ENCODE measurements at places on chromosomes 16 and 17. TPM values are rescaled to one million over a fixed set of nuclear protein-coding genes. Genes with fewer than 3 reads are reported as not detected.

- H3K4me3 ChIP-seq: no peak overlapping the region
- H3K4me1 ChIP-seq: no peaks in the 10 kb centered on the region
- no peak for DNase-seq
- no peak overlapping the region for H3K27ac ChIP-seq
- H3K27me3 ChIP-seq: no peaks in the 10 kb centered on the region
Measured at GRCh38 chr16:15611610-15612009, 31.3 kb downstream of the MARF1 start.

Gene RMI2
- total RNA-seq: 2.8 TPM

GRCh38 chr17:73061161-73061560, 31.3 kb downstream of the SLC39A11 start:
- H3K36me3 ChIP-seq: no peaks in the 10 kb centered on the region
- DNase-seq: no peak
- H3K27ac ChIP-seq: no peak overlapping the region
- no peaks in the 10 kb centered on the region for H3K27me3 ChIP-seq
- H3K4me1 ChIP-seq: no peaks in the 10 kb centered on the region

GRCh38 chr17:36726199-36726598, 124.8 kb downstream of the MRM1 start:
- H3K4me3 ChIP-seq: no peak overlapping the region
- H3K27ac ChIP-seq: no peak overlapping the region
- DNase-seq: no peak
- H3K4me1 ChIP-seq: peaks cover 12% of the 10 kb centered on the region
- H3K27me3 ChIP-seq: peaks cover 22% of the 10 kb centered on the region

Gene HIC1
- total RNA-seq: 22.8 TPM

- H3K36me3 ChIP-seq: no peaks in the 10 kb centered on the region
- H3K27ac ChIP-seq: no peak overlapping the region
- H3K4me1 ChIP-seq: no peaks in the 10 kb centered on the region
- no peaks in the 10 kb centered on the region for H3K27me3 ChIP-seq
Measured at GRCh38 chr16:64964126-64964540, 157.7 kb downstream of the CDH11 start.

DNA sequence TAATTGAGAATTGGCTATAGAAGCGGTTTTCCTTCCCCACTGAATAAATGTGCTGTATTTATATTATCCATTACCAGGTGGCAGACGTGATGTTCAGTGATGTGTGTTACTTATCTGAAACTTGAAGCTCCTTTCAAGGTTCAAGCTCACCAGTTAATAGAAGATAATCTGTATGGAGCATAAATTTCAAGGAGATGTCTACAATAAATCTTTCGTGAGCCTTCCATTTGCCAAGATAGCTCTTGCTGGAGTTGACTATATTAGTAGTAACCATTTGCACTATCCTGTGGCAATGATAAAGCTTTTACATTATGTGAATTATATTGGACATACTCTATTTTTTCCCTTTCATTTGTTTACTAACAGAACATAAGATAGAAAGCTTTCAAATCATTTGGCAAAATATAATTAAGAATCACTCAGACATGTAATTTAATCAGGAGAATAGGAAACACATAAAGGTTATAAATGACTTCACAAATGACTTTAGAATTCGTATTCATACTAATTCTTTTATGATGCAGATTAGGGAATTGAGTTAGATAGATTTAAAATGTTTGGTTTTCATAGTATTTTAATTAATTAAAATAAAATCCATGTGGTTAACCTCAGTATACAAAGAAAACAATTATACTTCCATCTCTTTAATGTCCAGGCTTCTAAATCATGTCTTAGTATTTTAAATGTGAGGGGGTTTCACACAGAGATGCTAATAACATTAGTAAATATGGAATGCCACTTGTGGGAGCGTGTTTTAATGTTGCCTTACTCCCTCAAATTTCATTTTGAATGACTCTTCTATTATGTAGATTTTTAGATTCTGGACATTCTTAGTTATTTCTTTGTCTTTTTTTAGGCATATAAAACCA, 664.4 kb upstream of the CDH8 start:
- no peaks in the 10 kb centered on the region for H3K36me3 ChIP-seq
- DNase-seq: no peak
- no peak overlapping the region for H3K4me3 ChIP-seq
- H3K4me1 ChIP-seq: no peaks in the 10 kb centered on the region
- no peaks in the 10 kb centered on the region for H3K27me3 ChIP-seq

DNA sequence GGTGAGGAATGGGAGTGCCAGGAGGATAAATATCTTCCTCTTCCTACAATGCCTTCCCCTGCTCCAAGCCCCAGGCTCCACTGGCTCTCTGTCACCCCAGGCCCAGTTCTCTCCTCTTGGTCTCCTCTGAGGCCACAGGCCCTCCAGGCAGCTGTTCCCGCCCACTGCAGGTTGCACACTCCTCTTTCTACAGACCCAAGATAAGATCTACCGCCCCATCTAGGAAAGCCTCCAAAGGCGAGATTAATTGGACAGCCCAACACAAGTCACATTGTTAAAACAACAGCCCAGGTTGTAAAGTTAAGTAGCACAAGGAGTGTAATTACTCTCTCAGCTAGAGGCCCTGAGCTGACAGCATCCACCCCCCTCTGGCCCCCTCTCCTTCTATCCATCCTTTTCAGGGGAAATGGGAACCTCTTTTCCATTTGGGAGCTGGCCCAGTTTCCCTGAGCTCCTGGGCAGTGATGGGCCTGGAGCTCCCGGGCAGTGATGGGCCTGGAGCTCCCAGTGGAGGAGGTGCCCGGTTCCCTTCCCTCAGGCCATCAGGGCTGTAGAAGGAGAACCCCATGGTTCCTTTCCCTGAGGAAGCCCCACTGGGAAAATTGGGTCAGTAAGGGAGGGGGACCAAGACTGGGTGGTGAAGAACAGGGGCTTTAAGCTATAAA, 7.3 kb downstream of the DLX4 start:
- H3K27ac ChIP-seq: no peak overlapping the region
- no peak overlapping the region for H3K4me3 ChIP-seq
- no peaks in the 10 kb centered on the region for H3K36me3 ChIP-seq
- H3K27me3 ChIP-seq: peaks cover 32% of the 10 kb centered on the region

- H3K4me3 ChIP-seq: no peak overlapping the region
- no peak for DNase-seq
- H3K4me1 ChIP-seq: peaks cover 9% of the 10 kb centered on the region
- H3K27ac ChIP-seq: no peak overlapping the region
- no peaks in the 10 kb centered on the region for H3K36me3 ChIP-seq
- H3K27me3 ChIP-seq: no peaks in the 10 kb centered on the region
Measured at GRCh38 chr17:613725-614124, 100.9 kb downstream of the VPS53 start.
